ENCODE measurements at places on chromosomes 3 and 15.

DNA sequence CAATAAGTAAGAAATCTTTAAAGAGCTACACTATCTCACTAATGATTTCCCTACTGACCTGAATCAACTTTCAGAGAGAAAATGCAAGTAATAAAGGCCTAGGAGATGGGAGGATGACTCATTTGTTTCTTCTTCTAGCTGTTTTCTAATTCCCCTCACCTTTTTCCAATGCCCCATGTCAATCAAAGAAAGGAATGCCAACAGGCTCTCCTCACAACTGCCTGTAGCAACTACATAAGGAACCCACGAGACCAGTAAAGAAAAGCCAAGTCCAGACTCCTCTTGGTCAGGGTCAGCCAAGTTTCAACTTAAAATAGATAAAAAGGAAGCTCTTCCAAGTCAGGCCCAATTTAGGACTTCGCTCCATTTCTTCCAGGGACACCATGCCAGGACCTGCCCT lies 201.9 kb downstream of the TNIK start:
- DNase-seq, result peak; percentile 14

DNA sequence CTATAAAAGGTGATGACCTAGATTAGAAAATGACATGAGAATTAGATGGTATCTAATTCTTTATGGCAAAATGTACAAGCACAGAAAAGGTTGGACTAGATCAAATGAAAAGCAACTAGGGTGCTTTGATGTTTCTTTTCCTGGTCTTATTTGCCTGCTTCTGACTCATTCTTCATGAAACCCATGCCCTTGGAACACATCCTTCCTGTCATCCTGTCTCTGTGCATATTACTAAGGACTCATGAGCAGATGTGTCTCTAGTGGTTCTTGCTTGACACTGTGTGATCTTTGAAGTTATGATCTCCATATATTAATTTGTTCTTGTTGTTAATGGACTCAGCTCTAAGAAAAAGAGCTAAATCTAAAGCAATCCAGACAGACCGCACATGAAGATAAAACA lies 314.0 kb downstream of the ERC2 start:
- peak; percentile 1 for DNase-seq

- DNase-seq, result no peak
These were observed 30.7 kb downstream of the SCN11A start for GRCh38 chr3:39021029-39021428.

- DNase-seq, result no peak
These were observed 12.5 kb downstream of the EPB42 start for GRCh38 chr15:43208052-43209002.

- peak; percentile 43 for DNase-seq
These were observed 79.6 kb downstream of the MLH1 start for GRCh38 chr3:37072892-37073291.

DNA sequence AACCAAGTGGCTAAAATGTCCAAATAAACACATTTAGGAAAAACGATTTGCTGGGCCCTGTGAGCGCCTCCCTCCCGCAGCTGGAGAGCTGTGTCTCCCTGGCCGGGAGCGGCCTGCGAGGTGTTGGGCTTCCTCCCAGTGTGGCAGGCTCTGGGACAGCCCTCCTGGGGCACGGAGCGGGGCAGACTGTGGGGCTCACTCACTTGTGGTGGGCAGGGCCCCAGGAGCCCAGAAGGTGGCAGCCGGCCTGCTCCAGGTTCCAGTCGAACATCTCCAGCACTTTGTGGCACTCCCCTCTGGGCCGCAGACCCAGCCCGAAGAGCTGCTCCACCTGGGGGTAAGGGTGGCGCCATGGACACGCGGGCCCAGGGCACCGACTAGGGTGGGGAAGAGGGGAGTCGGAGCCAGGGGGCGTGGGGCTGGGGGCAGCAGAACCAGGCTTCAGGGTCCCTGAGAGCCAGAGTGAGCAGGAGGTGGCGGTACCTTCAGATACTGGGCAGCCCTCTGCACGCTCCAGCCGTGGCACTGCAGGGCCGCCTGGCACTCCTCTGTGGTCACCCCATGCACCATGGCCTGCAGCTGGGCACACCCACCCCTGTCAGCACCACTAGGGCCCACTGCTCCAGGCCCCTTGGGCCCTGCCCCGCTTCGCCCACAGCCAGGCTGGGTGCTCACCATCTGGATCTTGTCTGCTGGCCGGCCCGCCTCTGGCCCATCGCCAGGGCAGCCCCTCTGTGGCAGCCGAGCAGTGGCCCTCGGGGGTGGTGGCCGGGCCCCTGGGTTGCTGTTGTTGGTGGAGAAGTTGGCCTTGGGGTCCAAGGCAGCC lies 41.5 kb downstream of the TNK2 start:
- no peak for DNase-seq

DNA sequence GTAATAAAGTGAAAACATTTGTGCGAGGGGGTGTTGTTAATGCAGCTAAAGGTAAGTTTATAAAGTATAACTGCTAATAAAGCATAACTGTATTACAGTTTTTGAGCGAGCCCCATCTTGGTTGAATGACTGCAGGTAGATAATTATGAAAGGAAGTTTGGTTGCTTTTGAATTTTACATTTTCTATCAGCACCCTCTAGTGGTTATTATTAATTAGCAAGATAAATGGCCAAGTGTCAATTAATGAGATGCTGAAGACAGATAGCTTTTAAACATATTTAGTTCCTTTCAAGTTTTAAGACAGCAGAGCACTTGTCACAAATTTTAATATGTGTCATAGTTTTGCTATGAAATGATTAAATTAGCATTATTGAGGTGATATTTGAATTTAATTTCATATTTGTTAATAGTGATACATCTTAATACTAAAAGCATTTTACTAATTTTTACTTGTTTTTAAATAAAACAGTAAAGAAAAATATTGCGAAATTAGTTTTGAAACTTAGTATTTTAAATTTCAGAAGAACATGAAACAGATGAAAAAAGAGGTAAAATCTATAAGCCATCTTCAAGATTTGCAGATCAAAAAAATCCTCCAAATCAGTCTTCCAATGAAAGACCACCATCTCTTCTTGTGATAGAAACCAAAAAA lies 15.1 kb downstream of the U2SURP start:
- no peak for DNase-seq

GRCh38 chr3:186989429-186989828 lies 59.1 kb downstream of the ST6GAL1 start:
- no peak for DNase-seq

- DNase-seq, result peak; percentile 92
These were observed 51.0 kb downstream of the CHDH start for GRCh38 chr3:53795176-53795575.

- DNase-seq, result no peak
These were observed 301.6 kb downstream of the ZPLD1 start for GRCh38 chr3:102736288-102736974.

GRCh38 chr3:89414270-89414669 lies 306.8 kb downstream of the EPHA3 start:
- DNase-seq, result no peak

- no peak for DNase-seq
These were observed 119.6 kb upstream of the SMAD3 start for GRCh38 chr15:66945842-66946241.

GRCh38 chr3:48430708-48431101 lies 819 bp upstream of the PLXNB1 start:
- no peak for DNase-seq

DNA sequence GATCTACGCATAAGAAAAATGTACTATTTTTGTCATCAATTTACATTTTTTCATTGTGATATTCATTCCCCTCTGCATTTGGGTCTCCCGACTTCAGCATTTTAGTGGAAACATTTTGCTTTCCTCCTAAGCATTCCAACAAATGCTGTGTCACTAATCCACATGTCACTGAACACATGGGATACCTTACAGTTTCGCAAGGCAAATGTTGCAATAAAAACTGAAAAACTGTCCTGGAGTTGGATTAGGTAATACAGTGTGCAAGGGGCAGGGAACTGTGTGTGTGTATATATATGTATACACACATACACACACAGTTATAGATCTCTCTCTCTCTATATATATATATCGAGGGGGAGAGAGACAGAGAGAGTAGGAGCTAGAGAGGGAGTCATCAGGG lies 632.2 kb downstream of the MAGI1 start:
- DNase-seq, result no peak

Data from mammary epithelial cell (primary cell).